ENCODE measurements at places on chromosomes 3 and 15.

DNA sequence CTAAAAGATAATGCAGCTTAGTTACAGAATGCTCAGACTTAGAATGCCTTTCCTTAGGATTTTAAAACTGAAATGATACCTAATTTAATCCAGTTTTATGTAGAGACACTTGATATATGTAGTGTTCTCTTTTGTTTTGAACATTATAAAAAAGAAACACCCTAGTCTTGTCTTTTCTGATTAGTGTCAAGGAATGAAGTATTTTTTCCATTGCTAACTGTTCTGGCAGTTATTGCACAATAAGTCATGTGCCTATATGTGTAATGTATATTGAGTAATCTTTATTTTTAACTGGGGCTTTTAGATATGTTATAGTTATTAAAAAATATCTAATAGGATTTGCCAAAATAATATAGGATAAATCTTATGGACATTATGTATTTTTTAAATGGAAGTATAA is 4.5 kb downstream of the ARL8B start:
- no peak for DNase-seq

GRCh38 chr3:98500019-98500418 is 2.5 kb downstream of the OR5K2 start:
- DNase-seq = no peak

DNA sequence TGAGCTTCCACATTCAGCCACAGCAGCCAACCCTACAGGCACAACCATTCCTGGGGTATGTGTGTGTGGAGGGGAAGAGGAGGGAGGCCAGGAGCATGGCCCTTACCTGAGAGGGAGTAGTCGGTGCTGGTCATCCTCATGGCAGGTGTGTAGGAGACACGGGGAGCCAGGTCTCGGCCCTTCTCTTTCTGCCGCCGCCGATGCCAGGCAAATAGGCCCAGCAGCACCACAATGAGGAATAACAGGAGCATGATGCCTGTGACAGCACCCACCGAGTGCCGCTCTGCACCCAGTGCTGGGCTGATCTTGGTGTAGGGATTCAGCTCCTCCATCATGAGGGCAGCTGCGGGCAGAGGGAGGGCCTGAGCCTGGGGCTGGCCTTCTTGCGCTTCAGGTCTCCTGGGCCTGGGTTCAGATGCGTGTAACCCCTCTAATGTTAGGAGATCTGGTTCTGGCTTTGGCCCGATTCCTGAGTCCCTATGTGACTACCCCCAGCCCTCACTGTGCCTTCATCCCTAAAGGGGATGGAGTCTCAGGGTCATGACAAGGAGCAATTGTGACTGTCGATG is 44.4 kb downstream of the RAB11A start:
- no peak for DNase-seq

DNA sequence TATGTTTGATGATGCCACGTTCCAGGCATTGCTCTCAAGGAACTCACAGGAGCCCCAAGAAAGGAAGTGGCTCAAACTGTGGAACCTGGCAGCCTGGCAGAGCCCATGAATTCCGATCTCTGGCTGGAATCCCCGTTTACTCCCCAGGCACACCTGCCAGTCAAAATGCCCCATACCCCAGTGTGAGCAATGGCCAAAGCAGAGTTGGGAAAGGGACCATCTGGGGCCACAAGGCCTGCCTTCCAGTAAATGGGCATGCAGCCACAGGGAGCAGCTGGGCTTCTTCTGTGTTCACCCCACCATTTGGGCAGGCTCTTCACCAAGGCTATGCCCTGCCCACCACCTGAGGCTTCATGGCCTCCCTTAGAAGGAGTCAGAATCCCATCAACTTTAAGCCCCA is 257.0 kb upstream of the GOLGA6L4 start:
- no peak for DNase-seq

- DNase-seq = no peak
Observed at GRCh38 chr3:45223889-45224727, 2.0 kb downstream of the TMEM158 start.

GRCh38 chr3:167839460-167840134 is 104.1 kb downstream of the SERPINI1 start:
- no peak for DNase-seq

GRCh38 chr3:127467391-127467790 is 123.1 kb downstream of the TPRA1 start:
- DNase-seq = no peak

DNA sequence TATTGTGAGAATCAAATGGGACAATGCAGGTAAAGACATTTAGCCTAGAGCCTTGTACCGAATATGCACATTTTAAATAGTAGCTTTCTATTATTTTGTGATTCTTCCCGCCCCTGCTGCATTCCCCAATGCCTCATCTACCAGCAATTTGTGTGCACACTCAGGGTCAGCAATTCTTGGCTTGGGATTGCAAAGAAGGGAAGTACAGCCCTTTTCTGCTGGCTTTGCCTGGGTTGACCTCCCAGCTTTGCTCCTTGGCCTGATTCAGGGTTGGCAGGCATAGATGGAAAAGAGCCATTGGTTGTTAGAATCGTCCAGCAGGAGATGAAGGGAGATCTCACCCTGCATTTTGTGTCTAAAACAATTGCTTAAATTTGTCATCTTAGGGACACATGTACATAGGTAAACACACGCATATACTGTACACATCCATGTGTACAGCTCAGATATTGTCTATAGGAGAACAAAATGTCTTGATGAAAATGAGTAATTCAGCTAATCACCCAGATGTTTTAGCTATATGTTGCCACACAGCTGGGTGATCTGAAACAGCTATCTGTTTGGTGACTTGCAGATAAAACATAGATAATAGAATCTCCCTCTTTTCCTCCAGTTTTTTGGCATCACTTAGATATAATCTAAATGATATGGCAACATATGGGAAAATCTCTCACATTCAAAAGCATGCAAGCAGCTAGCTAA is 340.9 kb upstream of the TBL1XR1 start:
- DNase-seq = no peak

GRCh38 chr15:34591306-34591705 is 7.9 kb upstream of the GOLGA8B start:
- no peak for DNase-seq

DNA sequence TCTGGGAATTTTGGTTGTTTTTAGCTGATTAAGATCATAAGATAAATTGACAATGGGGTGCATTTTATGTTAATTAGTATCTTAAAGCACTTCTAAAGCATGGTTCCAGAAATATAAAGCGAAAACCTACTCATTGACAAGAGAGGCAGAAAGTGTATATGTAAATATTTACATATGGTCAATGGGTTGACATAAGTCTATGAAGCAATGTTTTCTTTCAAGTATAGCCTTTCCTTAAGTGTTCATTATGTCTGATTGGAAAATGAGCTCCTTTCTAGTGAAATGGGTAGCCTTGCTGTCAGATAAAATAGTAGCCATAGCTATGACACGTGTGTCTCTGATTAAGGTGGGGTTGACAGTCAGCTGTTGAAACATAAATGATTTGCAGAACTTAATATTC is 365.2 kb upstream of the AGTR1 start:
- no peak for DNase-seq

- no peak for DNase-seq
Observed at GRCh38 chr3:159919873-159920272, 68.8 kb upstream of the IL12A start.

DNA sequence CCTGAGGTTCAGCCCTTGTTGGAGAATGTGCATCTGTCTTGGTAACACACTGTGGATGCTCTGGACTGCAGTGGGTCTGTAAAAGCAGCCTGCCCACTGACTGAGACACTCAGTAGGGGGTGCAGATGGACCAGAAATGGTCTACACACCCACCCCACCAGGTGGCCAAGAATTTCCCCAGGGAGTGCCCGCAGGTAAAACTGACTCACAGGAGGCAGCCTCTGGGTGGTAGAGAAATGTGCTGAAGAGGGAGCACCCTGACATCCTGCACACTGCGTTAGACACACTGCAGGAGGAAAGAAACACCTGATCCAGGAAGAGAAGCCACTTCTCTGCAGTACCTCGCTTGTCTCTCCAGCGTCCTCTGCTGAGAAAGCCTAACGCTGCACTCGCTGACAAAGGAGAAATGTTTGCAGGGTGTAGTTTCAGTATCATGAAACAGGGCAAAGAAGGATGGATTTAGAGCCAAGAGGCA is 109.5 kb upstream of the ABHD17C start:
- DNase-seq = no peak

DNA sequence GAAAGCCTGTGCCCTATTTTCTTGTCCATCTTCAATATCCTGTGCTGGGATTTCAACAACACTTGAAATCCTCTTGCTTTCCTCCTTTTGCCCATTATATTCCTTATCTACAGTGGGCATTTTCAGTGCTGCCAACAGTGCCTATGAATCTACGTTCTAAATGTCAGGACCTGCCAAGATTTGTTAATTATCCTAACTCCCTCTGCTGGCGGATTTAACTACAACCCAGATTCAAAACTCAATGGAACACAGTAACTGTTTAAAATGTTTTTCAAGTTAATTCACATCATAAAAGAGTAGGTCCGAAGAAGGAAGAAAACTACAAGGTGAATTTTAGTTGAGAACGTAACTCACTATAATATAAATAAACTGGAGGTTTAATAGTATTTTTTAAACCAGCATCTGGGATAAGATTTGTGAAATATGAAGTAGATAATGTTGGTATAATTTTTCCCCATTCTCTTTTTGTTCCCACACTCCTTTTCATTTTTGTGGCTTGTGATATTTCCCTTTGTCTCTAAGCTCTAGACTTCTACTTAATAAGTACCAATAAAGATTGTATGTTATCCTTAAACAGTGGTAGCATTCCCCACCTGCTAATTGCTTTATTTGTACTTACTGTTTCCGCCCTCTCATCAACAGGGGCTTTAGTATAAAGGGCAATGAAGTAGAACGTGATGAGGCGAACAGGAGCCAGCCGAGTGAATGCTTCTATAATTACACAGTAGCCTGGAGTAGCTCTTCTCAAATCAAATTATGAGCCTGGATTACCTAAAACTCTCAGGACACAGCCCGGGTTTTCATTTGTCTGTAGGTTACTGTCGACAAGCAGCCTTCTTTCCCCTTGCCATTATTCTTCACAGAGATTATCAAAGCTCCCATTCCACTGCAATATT is 302.5 kb upstream of the ATP11B start:
- peak; percentile 42 for DNase-seq

- no peak for DNase-seq
Observed at GRCh38 chr3:33047842-33048834, 48.8 kb downstream of the GLB1 start.

DNA sequence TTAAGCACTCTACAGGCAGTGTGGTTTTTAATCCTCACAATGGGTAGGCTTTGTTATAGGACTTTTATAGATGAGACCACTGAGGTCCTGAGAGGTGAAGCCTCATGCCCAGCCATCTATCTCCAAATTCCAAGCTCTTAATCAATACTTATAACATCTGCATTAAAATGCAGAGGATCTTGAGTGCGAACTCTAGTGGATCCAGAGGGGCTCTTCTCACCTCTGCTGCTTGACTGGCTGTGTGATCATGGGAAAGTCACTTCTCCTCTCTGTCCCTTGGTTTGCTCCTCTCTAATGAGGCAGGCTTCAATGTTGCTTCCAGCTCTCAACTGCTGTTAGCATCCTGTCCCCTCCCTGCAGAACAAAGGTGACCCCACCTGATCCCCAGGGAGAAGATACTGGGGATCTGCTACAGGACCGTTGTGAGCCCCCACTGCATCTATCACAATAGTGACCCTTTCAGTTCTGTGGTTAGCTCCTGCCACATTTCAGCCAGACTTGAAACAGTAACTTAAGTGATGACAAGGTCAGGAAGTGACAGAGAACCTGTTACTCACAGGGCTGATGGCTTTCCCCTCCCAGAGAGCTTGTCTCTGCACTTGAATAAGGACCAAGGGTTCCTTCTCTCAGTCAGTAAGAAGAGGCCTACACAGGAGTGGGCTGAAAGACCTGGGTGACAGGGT is 1.3 kb downstream of the SLC27A2 start:
- DNase-seq = no peak

- no peak for DNase-seq
Observed at GRCh38 chr3:53594276-53594675, 99.9 kb downstream of the CACNA1D start.

Measured in NCI-H2227 treated with DMSO at 0.1 percent for 48 hours (cell line).